ENCODE measurements at places on chromosomes 2 and 18. TPM values are rescaled to one million over a fixed set of nuclear protein-coding genes. Genes with fewer than 3 reads are reported as not detected.

- no peak for DNase-seq
Observed at GRCh38 chr18:47877892-47878291, 52.6 kb downstream of the SMAD2 start.

DNA sequence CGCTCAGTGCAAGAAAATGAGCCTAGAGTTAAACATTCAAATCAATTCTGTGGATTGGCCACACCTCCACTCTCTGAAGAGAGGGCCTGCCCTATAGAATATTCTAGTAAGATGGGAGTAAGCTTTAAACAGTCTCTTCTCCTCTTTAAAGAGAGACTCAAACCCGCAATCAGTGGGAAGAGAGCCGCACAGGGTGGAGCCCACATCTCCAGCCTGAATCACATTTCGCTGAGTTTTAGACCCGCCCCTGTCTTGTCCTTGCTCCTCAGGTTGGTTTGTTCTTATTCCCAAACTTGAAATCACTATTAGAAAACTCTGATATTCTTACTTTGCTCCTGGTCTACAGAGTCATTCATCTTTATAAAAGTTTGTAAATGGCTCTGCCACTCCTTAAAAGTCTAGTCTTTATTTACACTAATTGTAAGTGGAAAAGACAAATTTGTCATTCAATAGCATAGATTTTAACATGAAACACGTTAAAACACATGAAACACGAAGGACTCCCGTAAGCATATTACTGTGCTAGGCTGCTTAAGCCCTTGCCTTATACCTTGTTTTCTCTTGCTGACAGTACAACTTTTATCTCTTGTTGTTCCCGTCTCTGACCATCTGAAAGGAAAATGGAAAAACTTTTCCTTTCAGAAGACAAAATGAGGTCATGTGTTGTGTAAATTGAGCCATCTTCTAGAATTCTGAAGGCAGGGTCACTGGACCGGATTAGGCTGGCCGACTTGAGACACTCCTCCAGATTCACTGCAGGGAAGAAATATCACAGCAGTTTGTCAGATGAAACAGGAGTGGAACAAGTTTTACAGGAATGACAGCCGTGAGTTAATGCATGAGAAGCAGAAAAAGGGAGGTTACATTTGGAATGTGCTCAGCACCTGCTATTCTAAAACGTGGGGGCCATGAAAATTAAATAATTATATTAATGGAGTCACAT is 5.6 kb downstream of the DSC1 start:
- DNase-seq = peak; percentile 17

DNA sequence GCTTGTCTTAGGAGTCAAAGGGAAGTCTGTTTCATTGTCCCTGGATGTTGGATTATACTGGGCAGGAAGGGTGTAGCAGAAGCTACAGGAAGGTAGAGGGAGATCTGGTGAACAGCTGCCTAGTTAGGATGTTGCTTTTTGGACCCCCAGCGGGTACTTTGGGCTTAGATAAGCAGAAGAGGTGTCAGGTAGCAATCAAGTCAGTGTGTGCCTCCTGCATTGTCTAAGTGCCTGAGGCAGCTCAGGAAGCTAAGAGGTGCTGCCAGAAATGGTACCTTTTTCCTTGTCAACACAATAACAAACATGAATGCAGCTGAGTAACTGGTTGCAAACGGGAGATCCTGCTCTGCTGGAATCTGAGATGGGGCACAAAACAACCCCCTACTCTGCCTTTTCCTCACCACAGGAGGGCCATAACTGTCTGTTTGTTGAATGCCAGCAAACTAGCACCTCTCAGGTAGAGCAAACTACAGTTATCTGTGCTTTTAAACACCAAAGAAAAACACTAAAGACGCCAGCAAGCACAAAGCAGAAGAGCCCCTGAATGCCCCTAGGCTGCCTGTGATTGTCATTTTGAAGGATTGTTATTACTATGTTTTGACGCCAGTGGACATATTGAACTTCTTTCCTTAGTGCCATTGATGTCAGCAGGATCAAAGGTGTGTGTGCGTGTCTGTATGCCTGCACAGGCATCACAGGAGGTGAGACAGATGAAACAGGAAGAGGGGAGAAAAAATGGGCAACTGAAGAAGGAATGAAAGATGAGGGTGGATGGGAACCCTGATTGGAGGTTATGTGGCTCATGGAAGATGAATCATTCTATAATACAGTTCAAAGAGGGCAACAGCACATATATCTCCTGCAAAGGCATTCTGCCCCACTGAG is 151.4 kb downstream of the ETAA1 start:
- DNase-seq = no peak

The AMER3 gene
- polyA plus RNA-seq = 0.99 TPM

The MGAT5 gene
- polyA plus RNA-seq = 31.6 TPM

The SNRPD1 gene
- 101 TPM for polyA plus RNA-seq

The CD226 gene
- 2.9 TPM for polyA plus RNA-seq

The IGFBP5 gene
- 228 TPM for polyA plus RNA-seq

The MFSD6 gene
- 15.0 TPM for polyA plus RNA-seq

Data from testis (tissue), 5 donors.